Ureter (tissue), 1 donor: ENCODE measurements at places on chromosomes 3 and 15. TPM values are rescaled to one million over a fixed set of nuclear protein-coding genes. Genes with fewer than 3 reads are reported as not detected.

DNA sequence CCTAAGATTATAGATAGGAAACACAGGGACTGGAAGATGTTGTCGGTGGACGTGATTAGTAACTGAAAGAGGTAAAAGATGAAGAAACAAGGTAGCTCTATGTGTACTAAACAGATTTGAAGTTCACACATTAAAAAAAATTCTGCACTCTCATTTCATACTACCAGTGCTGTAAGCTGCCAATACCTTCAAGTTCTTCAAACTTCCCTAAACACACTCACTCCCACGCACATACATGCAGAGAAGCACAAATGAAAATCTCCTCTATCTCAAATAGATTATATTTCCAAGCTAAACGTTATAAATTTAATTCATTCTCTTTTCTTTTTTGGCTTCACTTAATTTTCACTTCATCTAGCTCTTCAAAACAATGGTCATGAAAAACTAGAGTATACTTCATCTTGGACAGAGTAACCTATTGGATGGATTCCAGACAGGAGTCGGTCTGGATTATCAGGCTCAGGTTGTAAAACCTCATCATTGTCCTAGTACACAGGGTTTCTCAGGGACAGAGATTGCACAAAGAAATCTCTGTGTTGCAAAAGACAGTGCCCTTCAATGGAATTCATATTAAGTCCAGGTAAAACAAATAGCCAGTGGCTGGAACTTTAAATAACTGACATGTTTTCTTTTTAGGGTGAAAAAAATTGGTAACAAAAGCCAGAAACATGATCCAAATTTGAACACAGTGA is 408.1 kb upstream of the ZNF385D start:
- DNase-seq, result no peak

DNA sequence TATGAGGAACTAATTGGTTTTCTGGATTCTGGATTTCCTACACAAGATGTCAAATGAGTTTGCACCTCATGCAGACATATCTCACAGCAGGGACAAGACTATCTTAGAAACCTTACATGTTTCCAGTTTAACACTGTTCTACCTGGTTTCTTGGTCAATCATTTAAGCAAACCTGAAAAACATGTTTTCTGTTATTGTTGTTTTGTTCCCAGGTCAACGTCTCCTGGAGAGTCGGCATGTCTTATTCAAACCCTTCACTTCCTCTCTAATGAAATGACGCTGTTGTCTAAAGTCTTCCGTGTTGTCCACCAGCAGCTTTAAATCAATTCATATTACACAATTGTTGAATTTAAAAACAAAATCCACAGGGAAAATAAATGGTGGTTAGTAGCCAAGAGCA is 150.9 kb downstream of the CNTN3 start:
- no peak for DNase-seq

- no peak for DNase-seq
These were observed 9.9 kb upstream of the ANPEP start for GRCh38 chr15:89824607-89824867.

The LRRC2 gene
- total RNA-seq, result 0.81 TPM

The TERB2 gene
- total RNA-seq, result not detected
